ENCODE measurements at places on chromosomes 4 and X. TPM values are rescaled to one million over a fixed set of nuclear protein-coding genes. Genes with fewer than 3 reads are reported as not detected.

Gene PRKG2
- total RNA-seq = 0.92 TPM

DNA sequence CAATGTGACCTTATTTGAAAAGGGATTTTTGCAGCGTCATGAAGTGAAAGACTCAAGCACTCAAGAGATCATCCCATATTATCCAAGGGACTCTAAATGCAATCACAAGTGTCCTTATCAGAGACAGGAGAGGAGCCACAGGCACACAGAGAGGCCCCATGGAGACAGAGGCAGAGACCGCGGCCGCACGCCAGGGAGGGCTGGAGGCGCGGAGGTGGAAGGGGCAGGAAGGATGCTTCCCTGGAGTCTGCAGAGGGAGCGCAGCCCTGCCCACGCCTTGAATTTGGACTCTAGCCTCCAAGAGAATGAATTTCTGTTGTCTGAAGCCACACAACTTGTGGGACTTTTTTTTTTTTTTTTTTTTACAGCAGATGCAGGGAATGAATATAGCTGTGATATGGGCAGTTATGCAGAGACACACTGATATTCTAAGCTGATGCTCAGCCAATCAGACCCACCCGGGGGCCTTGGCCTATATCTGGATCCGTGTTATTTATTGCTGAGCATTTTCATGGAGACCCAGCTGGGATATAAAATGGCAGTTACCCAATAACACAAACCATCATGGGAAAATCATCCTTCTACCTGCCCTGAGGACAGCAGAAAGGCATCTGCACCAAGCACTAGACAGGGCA lies 244.8 kb upstream of the PSAPL1 start:
- no peak for DNase-seq

GRCh38 chr4:16197876-16198665 lies 28.2 kb downstream of the TAPT1 start:
- DNase-seq = no peak

Gene TLR1
- total RNA-seq = 7.7 TPM

- DNase-seq = no peak
Observed at GRCh38 chrX:19825271-19825670, 62.1 kb downstream of the SH3KBP1 start.

Gene F8
- 7.3 TPM for total RNA-seq

DNA sequence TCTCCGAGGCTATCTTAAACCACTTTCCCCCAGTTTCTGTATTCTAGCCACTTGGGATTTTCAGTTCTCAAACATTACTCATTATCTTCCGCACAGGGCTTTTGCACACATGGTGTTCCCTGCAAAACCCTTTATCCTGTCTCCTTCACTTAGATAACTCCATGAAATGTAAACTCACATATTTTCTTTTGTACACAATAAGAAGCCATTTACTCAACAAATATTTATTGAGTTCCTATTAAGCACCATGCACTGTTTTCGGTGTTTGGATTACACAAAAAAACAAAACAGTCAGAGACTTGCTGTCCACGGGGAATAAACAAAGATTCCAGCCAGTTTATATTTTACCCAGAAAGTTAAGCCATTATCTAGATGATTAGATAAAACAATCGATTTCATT lies 42.5 kb upstream of the UNC5C start:
- no peak for DNase-seq
